ENCODE measurements at places on chromosomes 1 and 21.

GRCh38 chr1:159999204-159999603 is 32.6 kb downstream of the PIGM start:
- DNase-seq, result no peak

- DNase-seq, result no peak
These were observed 550.9 kb downstream of the SMYD3 start for GRCh38 chr1:245956225-245956624.

GRCh38 chr1:8314346-8315280 is 3.3 kb upstream of the SLC45A1 start:
- no peak for DNase-seq

GRCh38 chr1:24635195-24635843 is 7.8 kb upstream of the SRRM1 start:
- peak; percentile 68 for DNase-seq

- no peak for DNase-seq
These were observed 23.1 kb downstream of the CRYZL1 start for GRCh38 chr21:33618407-33618806.

DNA sequence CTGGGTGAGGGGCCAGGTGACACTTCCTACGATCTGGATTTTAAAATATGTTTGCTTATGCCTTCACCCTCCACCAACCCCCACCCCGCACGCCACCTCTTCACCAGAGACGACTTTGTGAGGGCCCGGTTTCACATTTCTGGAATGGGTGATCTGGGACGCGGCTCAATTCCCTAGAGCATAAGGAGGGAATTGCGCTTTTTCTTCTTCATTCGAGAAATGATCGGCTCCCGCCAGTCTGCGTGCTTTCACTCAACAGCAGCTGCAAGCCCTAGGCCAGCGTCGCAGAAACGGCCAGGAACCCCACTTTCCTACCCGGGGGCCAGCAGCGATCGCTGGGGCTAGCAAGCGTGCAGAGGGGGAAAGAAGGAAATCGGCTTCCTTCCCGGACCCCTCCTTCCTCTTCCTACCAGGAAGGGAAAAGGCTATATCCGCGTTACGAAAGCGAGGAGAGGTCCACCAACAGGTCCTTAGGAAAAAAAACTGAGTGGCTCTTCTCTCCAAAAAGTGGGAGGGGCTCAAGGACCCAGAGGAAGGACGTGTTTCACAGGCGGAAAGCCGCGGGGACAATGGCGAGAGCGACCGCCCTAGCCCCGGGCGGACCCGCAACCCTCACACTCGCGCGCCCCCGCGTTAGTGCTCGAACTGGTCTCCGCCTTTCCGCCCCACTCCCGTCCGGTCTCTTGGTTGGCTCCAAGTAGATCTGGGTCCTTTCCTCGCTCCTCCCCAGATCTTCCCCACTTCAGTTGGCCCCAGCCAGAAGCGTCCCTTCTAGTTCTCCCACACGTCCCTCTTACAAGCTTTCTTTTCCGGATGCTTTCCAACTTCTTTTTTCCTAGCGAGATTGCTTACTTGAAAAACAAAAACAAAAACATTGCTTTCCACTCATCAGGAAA is 1.1 kb upstream of the ADAMTS1 start:
- no peak for DNase-seq

DNA sequence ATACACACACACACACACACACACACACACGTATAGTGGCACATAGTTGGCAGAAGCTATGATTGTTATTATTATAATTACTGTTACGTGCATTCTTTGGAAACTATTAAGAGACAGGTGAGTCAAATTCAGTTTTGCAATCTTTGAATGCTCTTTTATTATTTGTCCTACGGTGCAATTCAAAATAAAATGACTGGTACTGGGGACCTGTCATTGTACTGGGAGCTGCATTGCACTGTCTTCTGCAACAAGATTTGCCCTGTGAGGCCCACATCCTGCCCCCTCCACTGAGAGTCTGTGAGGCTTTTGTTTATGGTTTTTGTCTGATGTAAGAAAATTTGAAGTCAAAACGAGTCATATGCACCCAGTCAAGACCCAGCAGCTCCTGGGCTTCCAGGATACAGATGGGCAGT is 1.9 kb downstream of the LY9 start:
- DNase-seq, result peak; percentile 83

GRCh38 chr1:66712839-66713238 is 39.4 kb upstream of the DYNLT5 start:
- DNase-seq, result no peak

DNA sequence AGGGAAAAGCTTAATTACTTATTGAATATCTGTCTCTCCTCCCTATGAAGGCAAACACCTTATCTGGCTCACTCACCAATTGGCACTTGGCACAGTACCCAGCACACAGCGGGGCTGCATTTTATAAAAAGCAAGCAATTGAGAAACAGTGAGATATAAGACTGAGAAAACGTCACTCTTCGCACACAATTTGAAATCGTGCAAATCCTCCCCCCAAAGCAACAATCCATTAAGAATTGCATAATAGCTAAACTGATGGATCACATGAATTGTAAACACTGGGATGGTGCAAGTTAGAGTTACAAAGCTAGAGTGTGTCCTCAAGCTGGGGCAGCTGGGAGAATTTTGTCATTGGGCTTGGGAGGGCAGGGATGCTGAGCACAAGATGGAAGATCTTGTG is 27.1 kb downstream of the PRDX6 start:
- no peak for DNase-seq

- no peak for DNase-seq
These were observed 114.8 kb upstream of the PTGFR start for GRCh38 chr1:78375996-78376395.

- no peak for DNase-seq
These were observed 20.8 kb downstream of the KCNJ15 start for GRCh38 chr21:38277501-38278131.

DNA sequence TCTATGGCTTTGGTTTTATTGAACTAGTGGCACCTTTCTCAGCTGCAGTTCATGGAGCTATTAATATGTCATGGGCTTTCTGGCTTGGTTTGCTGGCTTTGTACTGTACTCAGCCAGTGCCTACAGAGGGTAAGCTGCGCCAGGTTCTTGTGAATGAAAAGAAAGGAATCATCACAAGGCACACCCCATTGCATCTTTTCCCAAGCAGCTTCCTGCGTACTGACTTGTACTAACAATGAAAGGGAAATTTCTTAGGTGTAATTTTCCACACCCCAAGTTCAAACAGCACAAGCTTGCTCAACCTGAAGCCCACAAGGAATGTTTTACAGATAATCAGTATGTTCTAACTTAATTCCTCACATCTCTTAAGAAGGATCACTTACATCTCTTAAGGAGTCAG is 78.0 kb upstream of the TNFSF18 start:
- DNase-seq, result no peak

- no peak for DNase-seq
These were observed 72.2 kb downstream of the VWA5B1 start for GRCh38 chr1:20362856-20363255.

DNA sequence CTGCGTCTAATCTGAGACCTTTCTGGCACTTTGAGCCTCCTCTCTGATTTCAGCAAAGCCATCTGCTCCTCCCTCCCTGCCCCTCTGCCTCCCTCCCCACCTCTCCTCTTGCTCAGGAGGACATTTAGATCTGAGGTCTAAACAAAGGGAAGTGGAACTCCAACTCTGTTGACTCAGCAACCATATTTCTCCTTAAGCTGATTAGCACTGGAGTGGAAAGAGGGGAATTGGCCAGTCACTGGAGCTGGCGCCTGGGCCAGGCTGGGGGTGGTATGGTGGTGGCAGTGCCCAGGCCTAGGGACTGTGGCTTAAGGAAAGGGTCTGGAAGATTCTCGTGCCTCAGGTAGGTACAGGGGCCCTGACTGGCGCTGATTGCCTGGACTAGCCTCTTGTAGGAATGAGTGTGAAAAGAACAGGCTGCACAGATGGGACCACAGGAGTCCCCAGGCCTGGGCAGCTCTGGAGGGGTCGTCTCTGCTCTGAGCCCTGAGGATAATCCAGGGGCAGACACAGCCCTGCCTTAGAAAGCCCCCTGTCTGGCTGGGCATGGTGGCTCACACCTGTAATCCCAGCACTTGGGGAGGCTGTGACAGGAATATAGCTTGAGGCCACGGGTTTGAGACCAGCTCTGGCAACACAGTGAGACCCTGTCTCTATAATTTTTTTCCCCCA is 11.9 kb downstream of the SH2D2A start:
- no peak for DNase-seq

DNA sequence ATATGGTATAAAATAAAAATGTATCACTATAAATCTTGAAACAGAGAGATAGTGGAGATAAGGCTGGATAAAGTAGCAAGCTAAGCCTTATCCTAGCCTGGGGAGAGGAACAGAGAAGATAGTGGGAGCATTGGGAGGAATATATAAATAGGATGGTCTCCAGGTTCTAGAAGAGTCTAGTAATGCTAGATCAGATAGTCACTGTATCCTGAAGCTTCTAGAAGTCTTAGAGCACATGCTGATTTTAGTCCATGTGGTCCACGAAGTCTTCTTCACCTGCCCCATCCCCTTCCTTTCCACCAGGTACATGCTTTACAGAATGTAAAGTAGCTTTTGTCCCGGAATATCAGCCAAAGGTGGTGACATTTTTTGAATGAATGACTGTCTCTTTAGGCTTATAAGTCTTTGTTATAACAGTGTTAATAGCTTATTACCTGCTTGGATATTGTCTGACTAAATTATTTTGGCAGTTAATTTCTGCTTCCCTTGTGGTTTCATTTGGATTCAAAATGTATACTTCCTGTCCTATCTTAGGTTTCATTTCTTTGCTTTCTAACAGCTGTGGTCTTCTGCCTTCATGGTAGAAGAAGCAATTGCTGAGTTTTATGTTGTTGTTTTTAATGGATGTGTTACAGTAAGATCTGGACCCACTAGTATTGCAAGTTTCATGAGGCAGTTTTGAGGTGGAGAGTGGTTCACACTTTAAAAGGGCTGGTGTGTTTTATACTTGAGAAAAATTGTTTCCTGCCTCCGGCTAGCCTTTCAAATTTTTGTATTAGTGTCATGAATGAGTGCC is 5.9 kb downstream of the SMG7 start:
- peak; percentile 58 for DNase-seq

DNA sequence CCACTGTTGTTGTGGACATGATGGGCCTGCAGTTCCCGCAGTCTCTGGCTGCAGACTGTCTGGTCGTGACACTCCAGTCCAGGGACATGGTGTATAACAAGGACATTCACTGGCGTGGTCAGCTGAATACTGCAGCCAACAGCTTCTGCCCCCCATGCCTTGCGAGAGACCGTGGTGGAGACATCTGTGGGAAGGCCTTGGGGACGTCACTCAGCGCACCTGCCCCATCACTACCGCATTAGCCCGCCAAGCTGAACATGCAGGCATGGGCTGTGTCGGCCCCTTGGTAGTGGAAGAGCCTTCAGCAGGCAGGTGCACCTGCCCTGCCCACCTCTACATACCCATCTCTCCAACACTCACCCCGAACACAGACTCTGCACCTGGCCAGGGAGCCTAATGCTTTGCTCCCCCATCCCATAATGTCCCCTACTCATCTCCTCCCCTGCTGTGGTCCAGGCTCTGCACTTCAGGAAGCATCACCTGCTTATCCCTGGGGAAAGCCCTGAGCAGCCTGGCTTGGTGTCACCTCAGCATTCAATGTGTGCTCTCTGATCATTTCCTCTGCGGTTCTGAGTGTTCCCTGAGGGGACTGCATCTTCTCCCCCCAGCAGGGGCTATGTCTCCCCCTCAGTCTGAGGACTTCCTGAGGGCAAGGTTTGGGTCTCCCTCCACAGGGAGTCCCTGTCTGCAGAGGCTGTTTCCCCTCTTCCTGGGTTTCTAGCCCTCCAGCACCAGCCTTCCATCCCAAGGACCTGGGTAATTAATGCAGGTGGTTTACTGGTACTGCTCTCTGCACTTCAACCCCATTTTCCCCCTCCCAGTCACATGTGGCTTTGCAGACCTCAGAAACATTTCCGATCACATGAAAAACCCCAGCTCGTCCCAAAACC is 3.2 kb downstream of the PGLYRP4 start:
- DNase-seq, result peak; percentile 68

GRCh38 chr1:201559679-201560162 is 20.8 kb downstream of the NAV1 start:
- peak; percentile 80 for DNase-seq

Measured in Jurkat, Clone E6-1 (cell line).